ENCODE measurements at places on chromosomes 5 and 9. TPM values are rescaled to one million over a fixed set of nuclear protein-coding genes. Genes with fewer than 3 reads are reported as not detected.
A peak's percentile ranks its signal among the peaks of the same experiment; 100 is the strongest.

SGCD gene
- 0.37 TPM for total RNA-seq

C7 gene
- 132 TPM for total RNA-seq

PTAR1 gene
- 131 TPM for total RNA-seq

RGP1 gene
- 47.5 TPM for total RNA-seq

PCDHGA8 gene
- 2.7 TPM for total RNA-seq

IRX2 gene
- not detected for total RNA-seq

PCDHGB7 gene
- total RNA-seq, result 8.6 TPM

- DNase-seq, result no peak
Measured at GRCh38 chr5:139215107-139215975, 17.2 kb upstream of the SIL1 start.

GRCh38 chr5:104598285-104598684 lies 1035.7 kb upstream of the NUDT12 start:
- DNase-seq, result no peak

GRCh38 chr5:82628364-82628910 lies 350.3 kb upstream of the RPS23 start:
- no peak for DNase-seq

GRCh38 chr5:180598316-180598701 lies 7.0 kb upstream of the SCGB3A1 start:
- no peak for DNase-seq

DNA sequence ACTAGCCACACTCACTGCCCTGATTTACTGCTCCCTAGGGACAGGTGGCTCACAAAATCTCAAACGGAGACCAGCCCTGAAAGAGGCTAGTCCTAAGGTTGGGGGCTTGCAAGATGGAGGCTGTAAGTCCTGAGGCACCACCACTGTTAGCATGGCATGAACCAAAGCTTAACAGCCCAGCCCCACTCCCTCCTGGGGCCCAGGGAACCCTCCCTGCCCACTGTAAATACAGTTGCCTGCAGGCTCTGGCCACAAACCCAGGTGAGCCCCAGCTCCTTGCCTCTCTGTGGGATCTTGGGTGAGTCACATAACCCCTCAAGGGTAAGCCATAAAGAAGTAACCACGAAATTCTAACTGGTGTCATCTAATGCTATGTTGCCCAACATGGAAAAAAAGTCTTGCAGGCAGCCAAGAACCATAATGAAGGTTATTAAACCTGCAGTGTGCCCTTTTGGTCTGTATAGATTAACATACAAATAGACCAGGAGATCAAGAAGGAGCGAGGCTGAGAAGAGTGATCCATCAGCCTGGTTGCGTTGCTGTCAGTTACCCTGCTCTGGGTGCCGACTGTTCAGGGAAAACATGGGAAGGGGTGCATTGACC lies 1.7 kb upstream of the POMT1 start:
- no peak for DNase-seq

- no peak for DNase-seq
Measured at GRCh38 chr5:74186356-74187315, 453.9 kb downstream of the ENC1 start.

- peak; percentile 22 for DNase-seq
Measured at GRCh38 chr5:54663866-54664265, 146.3 kb downstream of the SNX18 start.

DNA sequence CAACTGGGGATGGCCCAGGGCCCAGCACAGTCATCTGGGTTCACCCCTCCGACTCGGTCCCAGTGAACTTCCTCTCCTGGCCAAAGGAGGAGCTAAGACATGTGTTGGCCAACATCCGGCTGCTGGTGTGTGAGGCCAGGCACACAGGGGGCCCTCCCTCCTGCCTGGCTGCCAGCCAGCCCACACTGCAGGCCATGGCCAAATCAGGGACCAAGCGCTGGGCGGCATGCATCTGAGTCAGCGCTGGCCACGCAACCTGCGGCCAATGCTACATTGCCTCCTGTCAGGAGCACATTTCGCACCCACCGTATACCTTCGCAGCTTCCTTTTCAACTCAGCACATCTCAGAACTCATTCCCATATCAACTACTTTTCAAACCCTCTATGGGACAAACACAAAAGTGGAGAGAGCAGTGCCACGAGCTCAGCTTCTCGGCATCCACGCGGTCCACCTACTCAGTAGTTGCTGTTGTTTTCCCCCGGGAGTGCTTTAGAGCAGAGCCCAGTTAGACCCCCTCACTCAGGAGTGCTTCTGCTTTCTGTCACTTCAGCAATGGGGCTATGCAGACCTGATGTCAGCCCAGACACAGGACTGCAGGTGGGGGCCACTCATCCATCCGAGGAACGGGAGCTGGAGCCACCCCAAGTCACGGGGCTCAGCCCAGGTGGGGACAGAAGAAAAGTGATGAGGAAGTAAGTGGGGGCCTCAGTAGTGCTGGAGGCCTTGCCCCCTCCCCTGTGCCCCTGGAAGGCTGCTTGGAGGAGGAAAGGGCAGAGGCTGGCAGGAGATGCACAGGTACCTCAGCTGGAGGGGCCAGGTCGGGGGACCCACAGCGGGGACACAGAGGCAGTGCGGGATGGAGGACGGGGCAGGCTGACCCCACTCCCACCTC lies 13.9 kb downstream of the NINJ1 start:
- peak; percentile 85 for DNase-seq

DNA sequence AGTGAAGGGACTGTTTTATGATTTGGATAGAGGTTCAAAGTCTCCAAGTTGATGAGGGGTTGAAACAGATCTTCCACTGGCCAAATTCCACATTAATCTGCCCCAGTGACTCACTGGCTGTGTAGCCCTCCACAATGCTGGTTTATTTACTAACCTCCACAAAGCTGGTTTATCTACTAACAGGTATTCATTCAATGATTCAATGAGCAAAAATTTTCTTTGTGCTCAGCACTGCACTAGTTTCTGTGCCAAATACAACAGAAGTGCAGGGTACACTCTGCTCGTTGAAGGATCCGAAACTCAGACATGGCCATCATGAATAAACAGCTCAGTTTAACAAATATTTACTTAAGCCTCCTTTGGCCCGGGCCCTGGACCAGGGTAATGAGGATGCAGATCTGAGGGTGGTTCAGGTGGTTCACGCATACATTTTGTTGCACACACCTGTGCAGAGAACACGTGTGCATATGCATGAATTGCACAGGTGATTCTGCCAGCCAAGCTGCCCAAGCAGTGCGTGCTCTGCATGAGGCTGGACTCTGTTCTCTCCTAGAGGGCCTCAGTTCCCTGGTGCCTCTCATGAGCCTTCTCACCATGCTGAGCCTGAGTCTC lies 71.0 kb downstream of the SH3PXD2B start:
- peak; percentile 34 for DNase-seq

DNA sequence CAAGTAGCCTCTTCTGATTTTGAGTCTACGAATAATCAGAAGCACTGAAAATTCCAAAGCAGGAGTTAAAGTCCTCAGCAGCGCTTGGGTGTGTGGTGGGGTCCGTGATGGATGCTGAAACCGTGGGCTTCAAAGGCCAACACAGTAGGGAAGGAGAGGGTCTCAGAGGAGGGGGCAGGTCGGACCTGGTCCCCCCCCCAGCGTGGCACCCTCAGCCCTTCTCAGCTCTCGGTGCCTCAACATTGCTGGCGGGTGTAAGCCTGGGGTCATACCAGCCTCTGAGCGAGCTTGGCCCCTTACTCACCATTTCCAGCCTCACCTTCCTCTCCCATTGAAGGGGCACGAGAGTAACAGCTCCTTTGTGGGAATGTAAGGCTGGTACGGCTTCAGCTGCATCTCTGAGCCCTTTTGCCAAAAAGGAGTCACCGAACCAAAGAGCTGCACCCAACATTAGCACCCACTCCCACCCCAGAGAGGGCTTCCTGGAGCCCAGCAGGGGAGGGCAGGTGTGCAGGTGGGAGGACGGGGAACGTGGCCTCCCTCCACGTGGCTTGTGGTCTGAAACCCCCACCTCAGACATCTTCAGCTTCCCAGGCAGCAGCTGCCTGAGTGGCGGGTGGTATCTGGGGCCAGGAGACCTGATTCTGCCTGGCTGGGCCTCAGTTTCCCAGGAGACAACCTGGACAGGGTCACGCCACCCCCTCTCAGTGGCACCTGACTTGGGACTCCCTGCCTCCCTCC lies 6.7 kb upstream of the LCN1 start:
- DNase-seq, result no peak
